ENCODE measurements at places on chromosomes 6 and 20.

DNA sequence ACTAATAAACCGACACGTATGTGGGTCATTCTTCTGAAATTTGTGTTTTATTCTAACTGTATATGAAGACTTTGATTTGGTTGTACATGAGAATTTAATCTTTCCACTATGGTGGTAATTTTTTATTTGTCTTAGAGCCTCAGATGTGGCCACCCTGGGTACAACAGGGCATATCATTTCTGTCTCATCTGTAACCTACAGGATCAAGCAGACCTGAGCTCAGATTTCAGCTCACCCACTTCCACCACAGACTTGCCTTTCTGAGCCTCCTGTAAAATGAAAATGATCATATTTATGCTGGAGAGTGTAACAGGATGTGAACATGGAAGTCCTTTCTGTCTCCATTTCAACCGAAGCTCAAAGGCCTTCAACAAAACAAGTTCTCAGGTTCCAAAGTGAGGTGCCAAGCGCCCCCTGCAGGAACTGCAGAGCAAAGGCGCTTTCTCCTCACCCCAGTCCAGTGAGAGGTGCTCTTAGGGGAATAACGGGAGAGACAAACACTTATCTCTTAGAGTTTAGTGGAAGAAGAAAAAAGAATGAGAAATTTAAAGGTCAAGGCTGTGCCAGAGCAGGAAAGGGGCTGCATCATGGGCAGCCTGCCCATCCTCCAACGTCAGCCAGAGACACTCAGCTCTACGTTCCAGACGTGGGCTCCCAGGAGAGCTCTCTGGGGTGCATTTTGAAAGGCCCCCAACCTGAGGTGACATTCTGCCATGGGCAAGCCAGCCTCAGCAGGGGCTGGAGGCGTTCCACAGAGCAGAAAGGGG is 23.0 kb upstream of the CD24 start:
- DNase-seq, result peak; percentile 65

DNA sequence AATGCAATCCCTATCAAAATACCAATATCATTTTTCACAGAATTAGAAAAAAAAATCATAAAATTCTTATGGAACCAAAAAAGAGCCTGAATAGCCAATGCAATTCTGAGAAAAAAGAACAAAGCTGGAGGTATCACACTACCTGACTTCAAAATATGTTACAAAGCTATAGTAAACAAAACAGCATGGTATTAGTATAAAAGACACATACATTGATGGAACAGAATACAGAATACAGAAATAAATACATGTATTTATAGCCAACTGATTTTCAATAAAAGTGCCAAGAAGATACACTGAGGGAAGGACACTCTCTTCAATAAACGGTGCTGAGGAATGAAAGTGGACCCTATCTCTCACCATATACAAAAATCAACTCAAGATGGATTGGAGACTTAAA is 28.7 kb upstream of the AKAP12 start:
- DNase-seq, result no peak

GRCh38 chr20:47770935-47771334 is 14.3 kb downstream of the SULF2 start:
- DNase-seq, result no peak

DNA sequence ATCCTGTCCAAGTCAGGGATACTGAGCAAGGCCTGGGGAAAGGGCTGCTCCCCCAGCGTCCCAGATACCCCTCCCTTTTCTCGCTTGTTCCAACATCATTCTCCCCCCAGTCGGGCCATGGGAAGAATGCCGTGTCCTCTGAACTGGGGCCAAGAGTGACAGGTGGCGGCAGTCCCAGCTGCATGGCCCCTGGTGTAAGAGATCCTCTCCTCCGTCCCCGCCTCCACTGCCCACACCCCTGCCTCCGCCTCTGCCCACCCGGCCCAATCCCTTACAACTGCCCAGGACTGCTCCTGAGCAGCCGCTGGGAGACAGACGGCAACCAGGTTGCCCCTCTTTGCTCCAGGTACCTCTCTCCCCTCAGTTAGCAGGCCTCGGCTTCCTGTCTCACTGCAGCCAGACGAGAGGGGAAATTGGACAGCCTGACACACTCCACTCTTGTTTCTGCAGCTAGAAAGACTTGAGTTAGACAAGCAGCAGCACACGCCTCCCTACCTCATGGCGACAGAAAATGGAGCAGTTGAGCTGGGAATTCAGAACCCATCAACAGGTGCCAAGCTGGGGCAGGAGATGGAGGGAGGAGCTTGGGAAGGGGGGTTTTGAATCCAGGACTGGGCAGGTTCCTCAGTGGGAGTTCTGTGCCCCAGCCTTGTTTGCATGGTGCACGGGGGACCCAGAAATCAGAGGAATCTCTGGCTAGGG is at the start of gene MYLK2:
TSS of gene MYLK2 (plus strand) at position 274 of the 702 bp plus-strand sequence. CDS start at position 499, 225 bp downstream.
- DNase-seq, result no peak

- DNase-seq, result no peak
Observed at GRCh38 chr6:21749754-21750153, 156.2 kb downstream of the SOX4 start.

- no peak for DNase-seq
Observed at GRCh38 chr20:36255445-36255844, 19.2 kb downstream of the AAR2 start.

DNA sequence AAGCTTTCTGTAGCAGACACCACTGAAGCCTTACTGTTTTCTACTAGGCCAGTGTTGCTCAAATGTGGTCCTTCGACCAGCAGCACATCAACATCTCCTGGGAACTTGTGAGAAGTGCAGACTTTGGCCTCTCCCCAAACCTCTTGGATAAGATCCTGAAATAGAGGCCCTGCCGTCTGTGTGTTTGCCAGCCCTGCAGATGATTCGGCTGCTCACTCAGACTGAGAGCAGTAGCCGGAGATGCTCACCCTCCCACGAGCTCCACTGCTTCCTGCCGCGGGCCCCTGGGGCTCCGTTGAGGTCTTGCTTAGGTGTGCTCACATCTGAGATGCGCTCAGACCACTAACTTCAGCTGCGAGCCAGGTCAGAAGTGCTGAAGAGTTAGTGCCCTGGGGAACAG is 129.5 kb upstream of the SSTR4 start:
- no peak for DNase-seq

DNA sequence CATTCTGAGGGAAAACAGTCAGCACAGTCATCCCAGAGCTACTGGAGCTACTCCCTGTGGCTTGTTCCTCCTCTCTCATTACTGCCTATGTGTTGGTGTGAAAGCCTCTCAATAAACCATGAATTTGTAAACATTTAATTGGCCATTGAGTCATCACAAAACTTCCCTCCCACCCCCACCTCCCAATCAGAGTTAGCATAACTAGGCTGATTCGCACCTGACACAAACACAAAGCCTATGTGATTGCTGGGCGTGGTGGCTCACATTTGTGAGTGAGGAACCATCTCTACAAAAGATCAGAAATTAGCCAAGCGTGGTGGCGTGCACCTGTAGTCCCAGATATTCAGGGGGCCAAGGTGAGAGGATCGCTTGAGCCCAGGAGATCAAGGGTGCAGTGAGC is 17.1 kb upstream of the SNTA1 start:
- no peak for DNase-seq
